ENCODE measurements at places on chromosomes 1 and 21.

- no peak for DNase-seq
Measured at GRCh38 chr1:213759359-213760181, 228.2 kb upstream of the PROX1 start.

DNA sequence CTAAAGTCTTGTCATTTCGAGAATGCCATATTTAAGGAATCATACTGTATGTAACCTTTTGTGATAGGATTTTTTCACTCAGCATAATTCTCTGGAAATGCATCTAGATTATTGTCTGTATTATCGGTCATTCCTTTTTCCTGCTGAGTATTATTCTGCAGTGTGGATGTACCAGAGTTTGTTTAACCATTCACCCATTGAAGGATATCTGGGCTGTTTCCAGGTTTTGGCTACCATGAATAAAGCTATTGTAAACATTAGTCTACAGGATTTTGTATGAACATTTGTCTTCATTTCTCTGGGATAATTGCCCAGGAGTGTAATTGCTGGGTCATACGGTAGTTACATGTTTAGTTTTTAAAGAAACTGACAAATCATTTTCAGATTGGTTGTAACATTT lies 61.8 kb downstream of the ATP1A1 start:
- no peak for DNase-seq

GRCh38 chr1:234839663-234840062 lies 229.7 kb upstream of the IRF2BP2 start:
- DNase-seq = no peak

DNA sequence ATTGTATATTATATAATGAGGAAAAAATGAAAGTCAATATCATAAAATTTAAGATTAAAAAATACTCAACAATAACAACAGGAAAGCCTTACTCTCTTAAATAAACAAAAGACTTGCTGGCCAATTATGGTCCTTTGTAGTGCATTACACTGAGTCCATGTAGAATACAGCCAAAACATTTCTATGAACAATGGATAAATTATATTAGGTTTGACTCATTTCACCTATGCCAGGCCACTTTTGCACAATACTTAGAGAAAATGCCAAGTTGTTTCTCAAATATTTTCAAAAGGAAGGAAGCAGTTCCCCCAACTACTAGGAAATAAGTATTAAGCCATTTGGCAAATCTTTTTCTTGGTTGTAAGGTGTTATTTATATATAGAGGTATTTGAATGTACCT lies 19.8 kb upstream of the UCK2 start:
- no peak for DNase-seq

GRCh38 chr1:33195556-33195955 lies 13.7 kb upstream of the TRIM62 start:
- no peak for DNase-seq

GRCh38 chr1:7482077-7482476 lies 289.0 kb upstream of the VAMP3 start:
- no peak for DNase-seq

DNA sequence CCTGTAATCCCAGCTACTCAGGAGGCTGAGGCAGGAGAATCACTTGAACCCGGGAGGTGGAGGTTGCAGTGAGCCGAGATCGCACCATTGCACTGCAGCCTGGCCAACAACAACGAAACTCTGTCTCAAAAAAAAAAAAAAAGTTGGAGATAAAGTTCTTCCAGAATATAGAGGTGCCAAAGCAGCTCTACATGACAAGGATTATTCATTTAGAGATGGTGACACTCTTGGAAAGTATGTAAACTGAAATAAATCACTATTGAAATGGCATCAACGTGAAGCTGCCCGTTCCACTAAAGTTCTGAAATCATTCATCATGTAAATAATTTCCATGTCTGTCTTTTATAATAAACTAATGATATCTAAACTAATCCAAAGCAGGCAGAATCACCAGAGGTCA lies 14.9 kb downstream of the EIF4G3 start:
- no peak for DNase-seq

- peak; percentile 31 for DNase-seq
Measured at GRCh38 chr1:118136187-118136941, 48.7 kb downstream of the SPAG17 start.

- peak; percentile 41 for DNase-seq
Measured at GRCh38 chr1:42931911-42932422, 26.7 kb downstream of the SLC2A1 start.

GRCh38 chr1:153985341-153985912 lies 712 bp downstream of the RAB13 start:
- DNase-seq = peak; percentile 41

DNA sequence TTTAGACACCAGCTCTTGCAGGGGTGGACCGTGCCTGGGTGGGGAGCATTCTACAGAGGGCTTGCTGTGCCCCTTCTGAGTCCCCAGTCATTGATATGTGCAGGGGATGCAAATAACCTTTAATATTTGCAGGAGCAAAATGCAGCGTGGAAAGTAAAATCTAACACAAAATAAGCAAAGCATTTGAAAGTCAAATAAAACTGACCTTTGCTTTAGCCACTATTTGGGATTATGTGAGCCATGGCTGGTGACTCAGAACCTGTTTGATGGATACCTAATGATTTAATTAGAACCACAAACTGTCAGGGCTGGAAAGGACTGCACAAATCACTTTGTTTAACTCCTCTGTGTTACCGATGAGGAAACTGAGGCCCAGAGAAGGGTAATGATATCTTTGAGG lies 377.5 kb downstream of the HHAT start:
- no peak for DNase-seq

GRCh38 chr1:54193453-54193852 lies 6.4 kb downstream of the CYB5RL start:
- DNase-seq = no peak

All from stimulated activated CD4-positive, alpha-beta T cell treated with anti-CD3 and anti-CD28 coated beads, Interleukin-12 subunit alpha, Interleukin-12 subunit beta, amount 100 ng/mL, for 24 hours (primary cell).